ENCODE measurements at places on chromosomes 7 and 10. TPM values are rescaled to one million over a fixed set of nuclear protein-coding genes. Genes with fewer than 3 reads are reported as not detected.

STRIP2 gene
- total RNA-seq = 1.7 TPM

FAM204A gene
- 53.7 TPM for total RNA-seq

PDE6C gene
- total RNA-seq = not detected

C10orf62 gene
- not detected for total RNA-seq

PILRA gene
- total RNA-seq = 7.0 TPM

VDAC2 gene
- 178 TPM for total RNA-seq

Data from GM12878 (cell line).